ENCODE measurements at places on chromosomes 7 and 10. TPM values are rescaled to one million over a fixed set of nuclear protein-coding genes. Genes with fewer than 3 reads are reported as not detected.

The CTAGE8 gene
- not detected for total RNA-seq

The CYP26A1 gene
- not detected for total RNA-seq

The ACHE gene
- total RNA-seq: 4.6 TPM

The PRKG1 gene
- 24.5 TPM for total RNA-seq

The ZP3 gene
- not detected for total RNA-seq

All from esophagus muscularis mucosa (tissue), 4 donors.